ENCODE measurements at places on chromosomes 6 and 20.

DNA sequence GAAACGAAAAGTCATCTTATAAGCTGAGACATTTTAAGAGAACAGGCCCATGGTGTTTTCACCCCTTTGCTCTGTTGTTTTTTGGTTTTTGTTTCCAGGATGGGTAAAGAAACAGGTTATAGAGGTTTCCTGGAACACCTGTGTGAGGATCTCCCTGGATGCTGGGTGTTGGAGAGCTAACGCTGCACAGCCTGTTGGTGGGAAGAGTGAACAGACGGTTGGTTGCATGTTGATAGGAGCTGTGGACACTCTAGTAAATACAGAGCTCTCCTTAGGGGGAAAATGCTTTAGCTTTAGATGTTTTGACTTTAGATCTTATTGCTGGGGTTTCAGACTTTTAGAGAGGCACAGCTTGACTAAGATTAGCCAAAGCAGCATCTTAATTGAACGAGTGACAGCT lies 235.2 kb downstream of the SOX4 start:
- no peak for DNase-seq

GRCh38 chr20:40160097-40160550 lies 528.9 kb downstream of the MAFB start:
- peak; percentile 5 for DNase-seq

DNA sequence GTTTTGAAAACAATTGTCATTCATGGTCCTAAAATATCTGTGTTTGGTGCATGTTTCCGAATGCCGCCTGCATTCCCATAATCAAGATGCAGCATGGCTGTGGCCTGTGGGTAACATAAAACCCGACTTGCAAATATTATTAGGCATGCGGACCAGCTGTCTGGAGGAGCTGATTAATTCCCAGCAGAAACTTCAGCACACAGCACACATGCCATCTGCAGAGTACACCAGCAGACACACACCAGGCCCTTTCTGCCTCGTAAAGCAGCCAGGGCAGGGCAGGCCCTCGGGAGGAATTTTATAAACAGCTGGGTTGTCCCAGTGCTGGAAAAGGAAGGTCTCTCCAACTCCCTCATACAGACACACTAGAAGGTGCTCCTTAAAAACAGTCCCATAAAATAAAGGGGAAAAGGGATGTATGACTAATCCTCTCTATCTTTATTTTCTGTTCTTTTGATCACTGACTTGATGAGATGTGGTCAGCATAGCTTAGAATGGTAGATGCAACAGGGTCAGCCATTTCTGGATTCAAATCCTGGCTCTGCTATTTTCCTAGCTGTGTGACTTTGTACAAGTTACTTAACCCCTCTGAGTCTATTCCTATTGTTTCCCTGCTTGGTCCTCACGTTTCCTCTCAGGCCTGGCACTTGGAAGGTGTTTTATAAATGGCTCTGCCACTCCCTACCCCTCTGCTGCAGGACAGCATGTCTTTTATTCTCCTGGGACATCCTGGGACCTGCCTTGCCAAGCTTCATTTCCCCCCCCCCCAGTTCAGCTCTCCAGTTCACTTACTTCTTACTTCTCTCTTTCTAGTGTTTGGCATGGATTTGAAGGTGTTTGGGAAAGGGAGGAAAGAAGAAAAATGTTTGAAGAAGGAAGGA lies 85.9 kb upstream of the TRAF3IP2 start:
- DNase-seq, result no peak

GRCh38 chr6:143570147-143570853 lies 58.8 kb upstream of the FUCA2 start:
- no peak for DNase-seq

DNA sequence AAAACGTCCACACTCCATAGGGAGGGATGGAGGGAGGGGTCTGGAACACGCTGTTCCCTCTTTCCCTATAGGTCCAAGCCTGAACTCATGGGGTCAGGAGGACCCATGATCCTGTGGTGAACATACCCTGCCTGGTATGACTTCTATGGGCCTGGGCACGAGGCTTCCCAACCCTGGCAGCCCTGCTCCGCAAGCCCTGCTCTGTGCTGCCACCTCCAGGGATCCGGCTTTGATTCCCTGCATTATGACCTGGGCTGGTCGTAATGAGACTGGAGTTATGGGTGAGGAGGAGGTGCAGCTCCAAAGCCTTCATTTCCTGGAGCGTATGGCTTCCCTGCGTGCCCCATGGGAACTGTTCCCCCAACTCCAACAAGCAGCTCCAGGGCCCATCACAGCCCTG lies 54.9 kb downstream of the CDH22 start:
- no peak for DNase-seq

DNA sequence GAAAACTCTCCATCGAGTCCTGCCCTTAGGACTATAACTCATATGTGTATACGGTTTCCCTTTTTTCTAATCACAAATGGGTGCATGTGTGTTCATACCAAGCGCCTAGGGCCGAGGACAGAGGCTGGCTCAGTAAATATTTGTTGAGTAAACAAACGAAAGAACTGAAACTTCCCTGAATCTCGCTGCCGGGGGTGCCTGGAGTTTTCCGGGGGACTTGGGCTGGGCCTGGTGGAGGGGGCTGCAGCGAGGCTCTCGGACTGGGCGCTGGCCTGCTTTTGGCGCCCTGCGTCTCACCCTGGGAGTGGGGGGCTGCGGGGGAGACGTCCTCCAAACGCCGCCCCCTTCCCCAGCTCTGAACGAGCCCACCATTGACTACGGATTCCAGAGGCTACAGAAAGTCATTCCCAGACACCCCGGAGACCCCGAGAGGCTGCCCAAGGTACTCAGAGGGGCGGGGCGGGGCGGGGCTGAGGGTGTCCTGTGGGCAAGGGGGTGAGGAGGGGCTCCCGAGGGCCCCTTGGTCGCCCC lies 49.0 kb downstream of the CPXM1 start:
- DNase-seq, result no peak
